Gastroesophageal sphincter (tissue), 4 donors: ENCODE measurements at places on chromosomes 3 and 15. TPM values are rescaled to one million over a fixed set of nuclear protein-coding genes. Genes with fewer than 3 reads are reported as not detected.

- no peak for ATAC-seq
Observed at GRCh38 chr15:56984681-56985481, 66.4 kb downstream of the TCF12 start.

The ZKSCAN7 gene
- 6.1 TPM for total RNA-seq

GRCh38 chr3:67699882-67700281, 45.5 kb upstream of the SUCLG2 start:
- no peak for ATAC-seq

DNA sequence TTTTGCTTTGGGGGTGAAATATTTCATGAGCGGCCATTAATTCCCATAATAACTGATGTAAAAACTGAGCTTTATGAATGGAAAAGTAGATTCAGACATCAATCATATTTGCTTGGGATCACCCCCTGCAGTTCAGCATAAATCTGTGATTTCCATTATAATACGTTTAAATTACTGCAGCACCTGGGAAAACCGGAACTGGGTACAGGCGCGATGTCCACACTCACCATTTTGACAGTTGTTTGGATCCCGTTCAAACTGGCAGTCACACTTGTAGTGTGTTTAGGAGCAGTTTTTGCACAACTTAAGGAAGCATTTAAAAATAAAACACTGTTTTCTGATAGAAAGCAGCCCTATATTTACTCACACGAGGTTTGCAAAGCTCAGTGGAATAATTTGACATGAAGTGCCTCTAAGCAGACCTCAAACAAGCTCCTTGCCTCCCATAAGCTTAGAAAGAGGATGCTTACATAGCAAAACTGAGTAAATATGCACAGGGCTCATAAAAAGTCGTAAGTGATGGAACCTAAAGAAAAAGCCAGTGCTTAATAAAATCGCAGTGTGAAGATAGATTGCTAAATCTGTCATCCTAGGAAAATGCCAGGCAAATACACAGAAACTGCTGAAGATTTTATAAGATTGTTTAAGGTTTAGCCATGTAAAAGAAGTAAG, 377.6 kb downstream of the PTPRG start:
- no peak for ATAC-seq

DNA sequence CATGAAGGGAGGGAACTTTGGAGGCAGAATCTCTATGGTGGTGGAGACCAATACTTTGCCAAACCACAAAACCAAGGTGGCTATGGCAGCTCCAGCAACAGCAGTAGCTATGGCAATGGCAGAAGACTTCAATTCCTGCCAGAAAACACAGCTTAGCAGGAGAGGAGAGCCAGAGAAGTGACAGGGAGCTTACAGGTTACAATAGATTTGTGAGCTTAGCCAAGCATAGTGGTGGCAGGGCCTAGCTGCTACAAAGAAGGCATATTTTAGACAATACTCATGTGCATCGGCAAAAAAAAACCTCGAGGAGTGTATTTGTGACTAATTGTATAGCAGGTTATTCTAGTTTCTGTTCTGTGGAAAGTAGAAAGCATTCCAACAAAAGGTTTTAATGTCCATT, 6.4 kb upstream of the CSTA start:
- no peak for ATAC-seq

The SLC28A2 gene
- not detected for total RNA-seq

GRCh38 chr3:146912241-146913015, 307.3 kb upstream of the PLSCR5 start:
- ATAC-seq: no peak

- ATAC-seq: no peak
Observed at GRCh38 chr3:5948084-5948483, 760.6 kb downstream of the EDEM1 start.

The CCDC54 gene
- not detected for total RNA-seq

- ATAC-seq: no peak
Observed at GRCh38 chr3:42123012-42123581, 31.9 kb downstream of the TRAK1 start.

- no peak for ATAC-seq
Observed at GRCh38 chr3:15010664-15011063, 54.5 kb downstream of the MRPS25 start.

The SYNPR gene
- 0.47 TPM for total RNA-seq

GRCh38 chr3:10852066-10852808, 36.2 kb downstream of the SLC6A11 start:
- ATAC-seq: no peak

DNA sequence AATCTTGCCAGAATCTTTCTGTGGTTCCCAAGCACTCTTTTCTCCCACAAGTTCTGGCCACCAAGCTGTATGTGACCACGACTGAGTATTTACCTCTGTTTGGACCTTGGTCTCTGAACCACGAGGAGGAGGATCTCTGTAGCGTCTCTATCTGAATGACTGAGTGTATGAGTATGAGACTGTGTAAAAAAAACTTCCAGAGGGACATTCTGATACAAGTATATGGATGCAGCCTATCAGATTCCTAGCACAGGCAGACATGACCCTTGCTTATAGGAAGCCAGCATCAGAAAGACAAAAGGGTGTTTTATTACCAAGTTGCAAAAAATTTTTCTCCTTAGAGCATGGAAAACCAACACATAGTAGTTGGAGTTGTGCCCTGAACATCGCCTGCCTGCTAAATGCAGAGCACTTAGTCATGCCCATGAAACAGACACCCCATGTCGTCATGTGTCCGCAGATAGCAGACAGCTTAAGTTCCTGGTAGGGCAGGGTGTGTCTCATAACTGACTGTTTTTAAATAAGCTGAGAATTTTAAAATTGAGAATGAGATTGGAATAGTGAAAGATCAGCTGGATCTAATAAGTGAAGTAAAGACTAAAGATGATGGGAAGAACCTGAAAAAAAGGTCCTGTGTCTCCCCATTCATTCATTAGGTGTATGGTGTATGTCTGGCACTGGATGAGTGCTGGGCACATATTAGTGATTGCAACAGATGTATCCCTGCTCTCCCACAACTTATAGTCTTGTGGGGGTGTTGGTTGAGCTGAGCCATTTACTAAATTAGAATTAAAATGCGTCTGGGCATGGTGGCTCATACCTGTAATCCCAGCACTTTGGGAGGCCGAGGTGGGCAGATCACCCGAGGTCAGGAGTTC, 30.9 kb downstream of the DAG1 start:
- ATAC-seq: peak; percentile 92

GRCh38 chr3:100911956-100912355, 81.3 kb downstream of the ABI3BP start:
- ATAC-seq: no peak

DNA sequence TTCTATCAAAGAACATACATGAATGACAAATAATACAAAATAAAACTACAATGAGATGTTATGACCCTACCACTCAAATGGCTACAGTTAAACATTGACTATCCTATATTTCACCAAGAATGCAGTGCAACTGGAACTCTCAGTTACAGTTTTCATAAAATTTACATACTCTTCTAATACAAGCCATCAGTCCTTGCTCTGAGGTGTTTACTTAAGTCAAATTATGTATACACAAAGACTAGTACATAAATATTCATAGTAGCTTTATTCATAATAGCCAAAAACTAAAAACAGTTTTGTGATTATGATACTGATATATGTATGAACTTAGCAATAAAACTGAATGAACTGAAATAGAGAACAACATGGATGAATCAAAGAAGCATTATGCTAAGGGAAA, 19.2 kb downstream of the MLF1 start:
- ATAC-seq: no peak

The WDR53 gene
- 8.1 TPM for total RNA-seq

The C3orf33 gene
- total RNA-seq: 2.3 TPM

The GABRR3 gene
- total RNA-seq: not detected

The ANKUB1 gene
- not detected for total RNA-seq

The FSTL1 gene
- total RNA-seq: 1,189 TPM

DNA sequence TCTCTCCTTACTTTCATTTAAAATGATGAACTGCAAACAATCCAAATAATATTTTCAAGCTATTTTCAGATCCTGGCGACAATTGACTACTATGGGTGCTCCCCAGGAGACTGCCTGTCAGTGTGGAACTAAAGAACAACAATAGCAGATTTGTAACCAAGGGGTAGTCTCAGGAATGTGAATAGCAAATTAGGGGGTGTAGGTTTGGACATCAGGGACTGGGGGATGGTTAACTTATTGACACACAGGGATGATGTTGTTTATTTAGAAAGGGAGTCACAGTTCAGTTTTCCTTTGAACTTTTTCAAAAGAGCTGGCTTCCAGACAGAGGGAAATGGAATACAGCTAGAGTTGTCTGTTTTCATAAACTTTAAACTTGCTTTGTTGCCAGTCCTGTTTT, 229.8 kb downstream of the LRTM1 start:
- ATAC-seq: no peak
